Activated T-helper 1 cell treated with anti-CD3 and anti-CD28 coated beads, Interleukin-2, amount 50 U/mL, for 16 hours (primary cell): ENCODE measurements at places on chromosomes 7 and 10.

- no peak for DNase-seq
Observed at GRCh38 chr7:157016352-157017041, 6.0 kb upstream of the MNX1 start.

DNA sequence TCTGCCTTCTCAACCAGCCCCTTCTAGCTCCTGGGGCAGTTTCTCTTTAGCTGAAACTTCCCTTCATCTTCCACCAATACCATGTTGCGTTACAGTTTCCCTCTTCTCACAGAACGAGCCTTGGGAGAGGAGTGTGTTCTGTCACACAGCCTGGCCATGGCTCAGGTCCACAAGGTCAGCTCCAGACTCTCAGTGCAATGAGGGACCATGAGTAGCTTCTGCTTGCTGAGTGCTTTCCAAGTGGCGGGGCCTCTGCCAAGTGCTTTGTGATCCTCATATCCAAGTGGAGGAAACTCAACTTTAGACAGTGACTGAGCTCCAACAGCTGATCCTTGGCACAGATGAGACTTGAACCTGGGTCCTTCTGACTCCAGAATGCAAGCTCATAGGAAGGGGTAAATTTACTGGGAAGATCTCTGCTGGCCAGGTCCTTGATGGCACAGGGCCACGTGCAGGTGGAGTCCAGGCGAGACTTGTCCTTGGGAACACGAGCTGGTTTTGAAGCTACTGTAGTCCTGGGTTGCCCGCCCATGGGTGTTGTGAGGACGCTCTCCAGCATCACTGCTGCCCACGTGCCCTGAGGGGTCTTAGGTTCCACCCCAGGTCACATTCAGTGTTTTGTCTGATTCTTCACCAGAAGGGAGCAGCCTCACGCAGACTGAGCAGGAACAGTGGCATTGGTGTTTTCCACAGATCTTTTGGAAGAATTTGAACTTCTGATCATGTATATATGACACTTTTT lies 238.0 kb downstream of the EBF3 start:
- DNase-seq, result no peak

DNA sequence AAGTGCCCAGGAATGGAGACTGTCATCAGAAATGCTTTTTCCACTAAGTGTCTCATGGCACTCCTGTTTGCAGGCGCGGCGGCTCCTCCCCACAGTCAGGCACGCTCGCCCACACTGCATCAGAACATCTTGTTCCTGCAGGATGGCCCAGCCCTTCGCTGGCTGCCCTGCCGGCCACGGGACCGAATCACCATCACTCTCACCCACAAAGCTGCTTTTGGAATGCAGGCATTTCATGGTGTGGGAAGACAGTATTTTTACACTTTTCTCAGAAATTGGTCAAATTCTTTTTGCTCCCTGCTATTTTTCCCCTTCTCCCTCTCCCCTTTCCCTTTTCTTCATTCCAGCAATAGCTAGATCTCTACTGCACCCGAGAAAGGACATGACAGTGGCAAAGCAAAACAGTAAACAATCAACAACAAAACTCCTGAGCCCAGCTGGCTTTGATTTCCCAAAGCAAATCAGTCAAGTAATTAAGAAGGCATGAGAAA lies 176.1 kb upstream of the TNS3 start:
- DNase-seq, result no peak

- DNase-seq, result no peak
Observed at GRCh38 chr10:125514206-125515162, 168.5 kb downstream of the TEX36 start.

GRCh38 chr7:130417213-130417612 lies 23.6 kb downstream of the CEP41 start:
- no peak for DNase-seq

- DNase-seq, result no peak
Observed at GRCh38 chr7:106466867-106467266, 182.1 kb upstream of the NAMPT start.

GRCh38 chr7:12162415-12163113 lies 48.5 kb upstream of the TMEM106B start:
- DNase-seq, result no peak

GRCh38 chr10:21523557-21524008 lies 1.9 kb downstream of the SKIDA1 start:
- no peak for DNase-seq

GRCh38 chr10:12921163-12921562 lies 80.3 kb downstream of the CCDC3 start:
- DNase-seq, result no peak

DNA sequence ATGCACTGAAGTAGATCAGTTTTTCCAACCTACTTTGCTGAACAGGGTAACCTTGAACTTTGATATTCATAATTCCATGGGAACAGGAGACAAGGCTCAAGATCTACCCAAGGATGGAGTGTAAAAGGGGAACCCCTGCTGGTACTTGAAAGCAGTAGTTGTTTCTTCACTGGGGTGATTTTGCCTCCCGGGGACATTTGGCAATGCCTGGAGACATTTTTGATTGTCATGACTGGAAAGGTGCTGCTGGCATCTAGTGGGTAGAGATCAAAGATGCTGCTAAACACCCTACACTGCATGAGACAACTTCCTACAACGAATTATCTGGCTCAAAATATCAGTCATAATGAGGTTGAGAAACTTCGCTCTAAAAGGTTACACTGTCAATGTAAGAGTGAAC lies 214.8 kb upstream of the CTBP2 start:
- DNase-seq, result no peak

- DNase-seq, result no peak
Observed at GRCh38 chr7:76272851-76273497, 29.5 kb upstream of the HSPB1 start.

DNA sequence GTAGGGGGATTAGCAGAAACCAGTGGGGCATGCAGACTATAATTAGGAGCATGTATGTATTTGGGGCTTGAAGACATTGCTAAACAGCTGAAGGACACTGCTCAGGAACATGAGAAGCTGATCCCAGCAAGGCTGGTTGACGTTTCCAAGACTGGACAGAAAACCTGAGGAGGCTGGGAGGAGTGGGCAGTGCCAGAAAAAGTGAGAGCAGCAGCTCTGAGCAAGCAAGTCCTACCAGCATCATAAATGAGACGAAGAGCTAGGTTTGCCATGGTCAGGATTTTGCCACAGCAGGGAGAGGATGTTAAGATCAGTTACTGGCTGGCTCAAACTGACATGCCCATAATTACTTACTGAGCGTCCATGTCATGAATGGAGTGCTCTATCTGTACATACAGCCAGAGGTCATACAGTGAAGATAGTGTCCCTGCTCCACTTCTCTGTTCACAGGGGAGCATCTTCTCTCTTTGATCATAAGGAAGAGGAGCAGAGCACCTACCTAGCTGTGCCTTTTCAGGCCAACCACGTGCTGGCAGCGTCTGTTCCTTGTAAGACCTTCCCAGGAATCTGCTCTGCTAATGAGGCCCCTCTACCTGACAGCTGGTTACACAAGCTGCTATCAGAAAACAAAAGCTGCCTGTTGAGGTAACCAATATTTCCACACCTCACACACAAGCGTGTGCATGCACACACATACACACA lies 44.7 kb downstream of the PDE1C start:
- DNase-seq, result no peak

GRCh38 chr10:132418527-132419416 lies 21.8 kb downstream of the PWWP2B start:
- no peak for DNase-seq

GRCh38 chr10:62039954-62040353 lies 138.5 kb downstream of the ARID5B start:
- DNase-seq, result no peak

DNA sequence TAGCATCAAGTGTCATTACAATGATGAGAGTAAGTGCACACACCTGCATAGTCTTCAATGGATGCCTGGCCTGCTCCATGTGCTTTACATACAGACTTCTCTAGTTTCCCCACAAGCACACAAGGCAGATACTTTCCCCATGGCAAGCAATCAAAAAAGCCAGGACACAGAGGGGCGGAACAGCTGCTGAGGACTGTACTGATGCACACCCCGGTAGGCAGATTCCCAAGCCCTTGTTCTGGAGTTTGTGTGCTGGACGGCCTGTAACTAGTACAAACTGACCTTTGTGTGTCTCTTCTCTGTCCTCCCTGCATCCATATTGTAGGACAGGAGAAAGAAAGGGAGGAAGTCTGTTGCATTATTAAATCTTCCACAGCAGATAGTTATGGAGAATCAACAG lies 25.8 kb downstream of the UBE2D4 start:
- no peak for DNase-seq

DNA sequence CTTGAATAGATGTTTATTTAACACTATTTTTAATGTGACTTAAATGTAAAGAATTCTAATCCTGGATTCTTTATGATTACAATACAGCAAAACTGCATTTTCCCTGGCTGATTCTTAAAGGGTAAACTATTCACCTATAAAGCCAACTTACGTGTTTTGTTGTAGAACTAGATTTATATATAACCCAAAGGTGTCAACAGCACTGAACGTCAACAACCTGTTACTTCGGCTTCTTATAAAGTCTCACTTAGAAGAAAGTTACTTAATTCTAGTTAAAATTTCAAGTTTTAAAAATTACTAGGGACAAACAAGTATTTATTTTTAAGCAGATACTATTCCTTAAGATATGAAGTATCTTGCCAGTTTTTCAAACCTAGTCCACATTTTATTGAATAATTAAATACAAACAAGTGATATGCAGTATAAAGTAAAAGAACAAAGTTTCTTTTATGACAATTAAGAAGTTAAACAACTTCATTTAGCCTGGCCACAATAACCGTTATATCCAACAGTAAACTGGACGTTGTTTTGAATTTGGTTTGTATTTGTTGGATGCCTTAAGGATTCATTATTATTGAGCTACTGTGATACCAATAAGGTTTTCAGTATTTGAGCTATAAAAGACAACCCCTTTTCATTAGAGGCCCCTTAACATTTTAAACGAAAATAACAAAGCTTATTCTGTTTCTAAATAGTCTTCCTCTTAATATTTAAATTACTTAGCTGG lies 83.1 kb downstream of the SNX10 start:
- no peak for DNase-seq

GRCh38 chr10:109886781-109887140 lies 36.5 kb downstream of the XPNPEP1 start:
- DNase-seq, result no peak

DNA sequence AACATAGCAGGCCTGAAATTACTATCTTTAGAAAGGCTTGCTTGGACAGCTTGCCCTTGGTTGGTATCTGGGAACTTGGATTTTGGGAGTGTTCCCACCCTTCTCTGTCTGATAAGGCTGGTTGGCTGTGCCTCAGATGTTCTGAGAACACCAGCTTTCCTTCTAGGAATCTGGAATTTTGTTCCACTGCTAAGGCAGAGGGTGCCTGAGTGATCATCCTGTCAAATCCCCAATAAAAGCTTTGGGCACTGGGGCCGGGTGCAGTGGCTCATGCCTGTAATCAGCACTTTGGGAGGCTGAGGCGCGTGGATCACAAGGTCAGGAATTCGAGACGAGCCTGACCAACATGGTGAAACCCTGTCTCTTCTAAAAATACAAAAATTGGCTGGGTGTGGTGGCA lies 5.0 kb downstream of the TRUB1 start:
- no peak for DNase-seq

- no peak for DNase-seq
Observed at GRCh38 chr10:124644236-124644635, 99.9 kb downstream of the FAM53B start.

DNA sequence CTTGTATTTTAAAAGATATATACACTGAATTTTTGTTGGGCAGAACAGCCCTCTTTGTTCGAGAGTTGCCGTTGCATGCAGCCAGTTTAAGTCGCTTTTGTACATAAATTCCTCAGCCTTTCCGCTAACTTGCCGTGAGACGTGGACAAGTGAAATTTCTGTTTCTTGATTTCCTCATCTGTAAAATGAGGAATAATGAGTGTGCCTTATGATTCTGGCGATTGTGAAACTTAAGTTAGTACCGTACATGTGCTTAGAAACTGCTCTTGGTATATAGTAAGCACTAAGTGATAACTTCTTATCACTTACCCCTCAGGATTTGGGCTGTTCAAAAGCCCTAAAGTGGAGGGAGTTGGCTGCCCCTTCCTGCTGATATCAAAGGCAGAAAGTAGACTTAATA lies 1.4 kb downstream of the CCNJ start:
- DNase-seq, result no peak

DNA sequence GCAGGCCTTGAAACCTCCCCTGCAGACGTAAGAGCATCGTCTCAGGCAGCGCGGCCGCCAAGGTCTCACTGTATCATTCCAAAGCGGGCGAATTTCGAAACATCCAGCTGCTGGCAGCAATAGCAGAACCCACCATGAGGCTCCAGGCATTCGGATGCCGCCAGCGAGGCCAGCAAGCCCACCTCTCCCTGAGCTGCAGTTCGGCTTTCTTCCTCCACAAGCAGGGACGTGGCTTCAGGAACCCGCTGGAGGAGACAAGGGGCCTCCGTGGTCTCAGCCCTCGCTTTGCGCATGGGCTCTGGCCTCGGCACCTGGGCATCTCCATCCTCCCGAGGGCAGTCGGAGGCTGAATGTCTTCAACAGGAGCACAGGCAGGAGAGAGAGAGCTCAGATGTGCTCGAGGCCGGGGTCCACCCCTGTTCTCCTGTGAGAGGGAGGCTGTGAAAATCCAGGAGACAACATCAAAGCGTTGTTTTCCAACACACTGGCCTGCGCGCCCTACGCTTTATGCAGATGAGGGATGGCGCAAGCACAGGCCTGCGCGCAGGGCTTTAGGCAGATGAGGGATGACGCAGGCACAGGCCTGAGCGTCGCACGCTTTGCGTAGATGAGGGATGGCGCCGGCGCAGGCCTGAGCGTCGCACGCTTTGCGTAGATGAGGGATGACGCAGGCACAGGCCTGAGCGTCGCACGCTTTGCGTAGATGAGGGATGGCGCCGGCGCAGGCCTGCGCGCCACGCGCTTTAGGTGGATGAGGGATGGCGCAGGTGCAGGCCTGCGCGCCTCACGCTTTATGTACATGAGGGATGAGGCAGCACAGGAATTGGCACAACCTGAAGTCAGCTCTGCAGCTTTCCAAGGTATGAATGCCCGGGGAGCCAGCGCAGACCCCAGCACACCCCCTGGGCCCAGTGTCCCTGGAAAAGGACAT lies 103.2 kb downstream of the WDR37 start:
- DNase-seq, result no peak

DNA sequence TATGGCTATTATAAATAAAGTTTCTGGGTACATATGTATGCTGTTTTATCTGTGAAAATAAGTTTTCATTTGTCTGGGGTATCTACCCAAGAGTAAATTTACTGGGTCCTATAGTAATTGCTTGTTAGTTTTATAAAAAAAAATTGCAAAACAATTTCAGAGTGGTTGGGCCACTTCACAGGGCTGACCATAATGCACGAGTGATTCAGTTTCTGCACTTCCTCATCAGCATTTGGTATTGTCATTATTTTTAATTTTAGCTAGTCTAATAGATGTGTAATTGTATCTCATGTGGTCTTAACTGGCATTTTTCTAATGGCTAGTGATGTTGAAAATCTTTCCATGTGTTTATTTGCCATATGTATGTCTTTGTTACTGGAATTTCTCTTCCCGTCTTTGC lies 452.4 kb upstream of the AKR1E2 start:
- DNase-seq, result no peak

DNA sequence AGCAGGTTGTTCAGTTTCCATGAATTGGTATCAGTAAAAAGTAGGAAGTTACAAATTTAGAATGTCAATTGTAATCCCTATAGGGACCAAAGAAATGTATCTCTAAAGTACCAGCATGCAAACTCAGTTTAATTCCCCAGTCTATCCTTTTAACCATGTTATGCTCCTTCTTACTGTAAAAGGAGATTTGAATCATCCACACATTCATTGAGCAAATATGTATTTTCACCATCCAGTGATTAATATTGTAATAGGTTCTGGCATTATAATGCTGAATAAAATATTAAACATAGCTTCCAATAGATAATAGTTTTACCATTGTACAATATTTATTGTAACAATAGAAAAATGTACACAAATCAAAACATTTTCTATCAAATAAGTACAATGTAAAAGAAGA lies 228.2 kb upstream of the SEMA3A start:
- DNase-seq, result no peak
